ENCODE measurements at places on chromosomes 5 and 9.

DNA sequence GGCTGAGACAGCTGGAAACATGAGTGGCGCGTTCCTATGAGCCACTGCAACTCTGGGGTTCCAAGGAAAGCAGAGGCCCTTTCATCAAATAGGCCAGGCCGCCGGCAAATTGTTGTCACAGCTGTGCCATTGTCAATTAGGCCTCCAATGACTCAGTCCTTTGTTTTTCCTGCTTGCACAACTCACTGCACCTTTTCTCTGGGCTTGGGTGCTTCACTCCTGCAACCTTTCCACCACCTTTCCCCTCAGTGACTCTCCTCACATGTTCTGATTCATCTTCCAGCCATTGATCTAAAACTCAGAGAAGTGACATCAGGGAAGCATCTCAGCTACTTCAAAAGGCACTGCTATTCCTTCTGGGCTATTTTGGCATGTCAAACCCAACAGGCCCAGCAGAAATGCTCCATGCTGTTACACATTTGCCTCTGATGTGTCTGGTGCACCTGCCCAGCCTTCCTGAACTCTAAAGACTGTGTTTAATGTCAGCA is 653.7 kb downstream of the NR2F1-AS1 start:
- DNase-seq = no peak

DNA sequence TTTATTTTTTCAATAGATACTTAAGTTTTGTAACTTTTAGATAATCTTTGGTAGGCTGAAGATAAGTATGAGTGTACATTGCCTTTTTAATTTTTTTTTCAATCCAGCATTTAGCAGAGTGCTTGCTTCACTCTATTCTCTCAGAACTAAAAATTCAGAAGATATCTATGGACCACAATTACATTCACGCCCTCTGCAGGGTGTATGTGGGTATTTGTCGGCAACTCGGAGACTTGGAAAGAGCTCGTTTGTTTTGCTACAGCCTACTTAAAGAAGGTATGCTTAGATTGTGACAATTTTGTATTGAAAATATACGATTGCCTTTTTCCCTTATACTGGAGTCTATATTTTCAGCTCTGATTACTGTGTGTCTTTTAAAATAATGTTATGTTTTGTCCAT is 43.8 kb downstream of the ICE1 start:
- no peak for DNase-seq

GRCh38 chr9:212297-212696 is 2.4 kb upstream of the DOCK8 start:
- no peak for DNase-seq

DNA sequence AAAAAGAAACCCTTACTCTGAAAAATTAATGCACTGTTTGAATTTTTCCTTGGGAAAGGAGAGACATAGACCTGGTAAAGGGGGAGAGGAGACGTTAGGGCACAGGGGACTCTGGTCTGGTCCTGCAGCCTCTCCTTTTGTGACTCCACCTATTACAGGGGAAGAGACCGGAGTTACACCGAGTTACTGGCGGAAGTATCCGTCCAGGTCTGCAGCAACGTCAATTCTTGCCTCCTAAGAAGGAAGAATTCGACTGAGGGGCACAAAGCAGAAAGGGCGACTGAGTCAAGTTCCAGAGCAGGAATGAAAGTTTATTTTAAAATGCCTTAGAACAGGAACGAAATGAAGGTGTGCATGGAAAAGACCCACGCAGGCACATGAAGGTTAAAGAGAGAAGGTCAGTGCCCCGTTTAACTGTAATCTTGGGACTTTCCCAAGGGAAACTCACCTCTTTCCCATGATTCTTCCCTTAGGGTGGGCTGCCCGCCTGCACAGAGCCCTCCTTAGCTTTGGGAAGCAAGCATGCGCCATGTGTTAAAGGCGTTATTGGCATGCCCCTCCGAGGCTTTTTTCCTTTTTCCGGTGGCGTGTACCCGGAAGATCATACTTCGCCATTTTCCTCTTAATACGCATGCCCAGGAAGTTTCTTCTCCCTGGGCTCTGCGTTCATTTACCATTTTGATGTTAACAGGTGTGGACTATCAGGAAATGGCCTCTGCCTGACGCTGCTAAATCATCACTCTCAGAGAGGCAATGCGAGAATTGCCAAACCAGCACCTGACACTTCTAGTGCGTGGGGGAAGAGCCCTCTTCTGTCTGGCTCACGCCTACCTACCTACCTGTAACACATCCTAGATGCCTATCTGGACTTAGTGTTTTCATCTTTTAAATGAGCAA is 409.6 kb upstream of the PAPPA start:
- DNase-seq = no peak

- DNase-seq = no peak
These were observed 169.9 kb downstream of the SLC28A3 start for GRCh38 chr9:84170521-84171141.

DNA sequence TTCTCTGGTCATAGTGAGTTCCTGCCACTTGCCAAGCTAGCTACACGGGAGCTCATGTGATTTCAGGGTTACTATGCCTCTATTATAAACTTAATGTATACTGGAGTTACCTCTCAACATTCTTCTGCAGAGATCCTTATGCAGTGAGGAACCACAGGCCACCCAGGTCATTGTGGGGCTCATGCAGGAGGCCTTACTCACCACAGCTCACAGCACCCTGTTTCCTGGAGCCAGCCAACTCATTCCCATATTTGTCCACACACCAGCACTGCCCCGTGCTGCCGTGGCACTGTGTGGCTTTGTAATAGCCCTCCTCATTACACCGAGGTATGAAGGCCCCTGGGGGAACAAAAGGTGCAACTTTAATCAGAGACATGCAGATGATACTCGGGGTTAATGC is 520.0 kb downstream of the SPOCK1 start:
- no peak for DNase-seq

DNA sequence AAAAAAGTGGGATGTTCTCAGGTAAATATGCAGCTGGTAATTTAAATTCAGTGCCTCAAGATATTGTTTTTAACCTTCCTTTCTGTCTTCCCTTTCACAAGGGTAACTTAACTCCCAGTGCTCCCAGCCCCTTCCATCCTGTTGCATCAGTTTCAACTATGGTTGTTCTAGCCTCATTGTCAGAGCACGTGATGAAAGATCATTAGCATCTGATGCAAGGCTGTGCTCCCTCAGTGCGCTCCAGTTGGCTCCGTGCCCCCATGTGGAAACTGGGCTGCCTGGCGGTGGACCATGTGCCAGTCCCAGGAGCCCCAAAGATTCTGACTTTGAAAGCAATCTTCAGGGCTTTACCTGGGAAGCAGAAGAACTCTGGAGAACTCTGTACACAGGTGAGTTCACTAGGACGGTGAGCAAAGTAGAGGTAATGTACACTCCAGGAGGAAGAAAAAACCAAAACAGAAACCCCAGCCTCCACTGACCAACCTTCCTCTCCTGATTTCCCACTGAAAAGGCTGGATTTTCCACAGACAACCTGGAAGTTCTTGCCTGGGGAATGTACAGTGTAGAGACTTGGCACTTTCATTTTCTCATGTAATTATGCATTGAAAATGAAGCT is 96.9 kb downstream of the SLC1A3 start:
- peak; percentile 35 for DNase-seq

- no peak for DNase-seq
These were observed 274.3 kb upstream of the TRPC7 start for GRCh38 chr5:136639616-136640015.

DNA sequence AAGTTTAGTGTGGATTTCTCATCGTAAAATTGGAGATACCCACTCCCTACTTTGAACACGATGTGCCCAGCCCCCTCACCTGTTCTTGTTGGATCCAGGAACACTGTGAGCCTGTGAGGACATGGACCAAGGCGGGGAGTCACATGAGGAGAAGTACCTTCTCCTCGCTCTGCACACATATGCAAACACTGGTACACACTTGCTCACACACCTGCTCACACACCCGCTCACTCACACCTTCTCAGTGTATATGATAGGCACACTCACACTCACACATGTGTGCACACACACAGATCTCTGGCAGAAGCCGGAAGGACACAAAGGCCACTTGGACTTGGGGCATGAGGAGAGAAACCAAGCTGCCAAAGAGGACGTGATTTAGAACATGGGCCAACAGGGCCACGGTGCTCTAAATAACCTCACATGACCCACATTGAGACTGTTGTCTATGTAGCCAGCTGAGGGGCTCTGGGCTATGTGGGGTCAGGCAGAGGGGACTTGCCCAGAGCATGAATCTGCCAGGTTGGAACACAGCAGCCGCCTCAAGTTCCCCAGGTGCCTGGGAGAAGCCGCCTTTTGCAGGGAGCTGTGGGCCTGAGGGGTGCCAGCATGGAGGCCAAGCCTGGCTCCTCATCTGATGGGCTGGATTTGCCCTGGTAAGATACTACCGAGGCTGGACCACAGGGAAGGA is 283.0 kb upstream of the IRX4 start:
- DNase-seq = no peak

DNA sequence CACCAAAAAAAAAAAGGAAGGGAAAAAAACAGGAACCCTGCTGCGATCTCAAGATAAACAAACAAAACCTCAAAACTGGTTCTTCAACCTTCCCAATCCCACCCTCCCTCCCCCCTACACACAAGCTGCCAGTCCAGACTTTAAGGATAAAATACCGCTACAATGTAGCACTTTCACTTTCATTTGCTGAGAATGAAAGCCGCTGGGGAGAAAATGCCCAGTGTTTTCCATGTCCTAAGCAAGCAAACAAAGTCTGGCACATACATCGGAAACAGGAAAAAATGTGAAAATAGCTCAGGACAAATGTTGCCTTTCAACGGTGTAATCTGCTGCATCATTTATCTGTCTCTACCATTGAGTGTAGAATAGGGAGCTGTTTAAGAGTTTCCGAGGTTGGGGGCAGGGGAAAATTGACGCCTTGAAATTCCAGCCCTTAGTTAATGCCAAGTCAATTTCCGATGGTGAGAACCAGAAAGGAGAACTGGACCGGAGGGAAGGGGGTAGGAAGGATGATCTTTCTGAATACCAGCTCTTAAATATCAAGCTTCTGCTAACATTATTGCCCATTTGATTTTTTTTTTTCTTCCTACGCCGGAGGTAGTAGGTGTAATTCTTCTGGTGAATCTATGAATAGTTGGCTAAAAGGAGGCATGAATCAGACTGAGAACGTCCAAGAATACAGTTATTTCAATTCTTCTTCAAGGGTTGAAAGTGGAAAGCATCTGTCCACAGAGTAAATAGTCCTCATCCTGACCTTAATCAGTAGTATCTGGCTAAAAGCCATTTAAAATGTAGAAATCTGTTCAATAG is 1.2 kb upstream of the ADAMTS6 start:
- DNase-seq = no peak

DNA sequence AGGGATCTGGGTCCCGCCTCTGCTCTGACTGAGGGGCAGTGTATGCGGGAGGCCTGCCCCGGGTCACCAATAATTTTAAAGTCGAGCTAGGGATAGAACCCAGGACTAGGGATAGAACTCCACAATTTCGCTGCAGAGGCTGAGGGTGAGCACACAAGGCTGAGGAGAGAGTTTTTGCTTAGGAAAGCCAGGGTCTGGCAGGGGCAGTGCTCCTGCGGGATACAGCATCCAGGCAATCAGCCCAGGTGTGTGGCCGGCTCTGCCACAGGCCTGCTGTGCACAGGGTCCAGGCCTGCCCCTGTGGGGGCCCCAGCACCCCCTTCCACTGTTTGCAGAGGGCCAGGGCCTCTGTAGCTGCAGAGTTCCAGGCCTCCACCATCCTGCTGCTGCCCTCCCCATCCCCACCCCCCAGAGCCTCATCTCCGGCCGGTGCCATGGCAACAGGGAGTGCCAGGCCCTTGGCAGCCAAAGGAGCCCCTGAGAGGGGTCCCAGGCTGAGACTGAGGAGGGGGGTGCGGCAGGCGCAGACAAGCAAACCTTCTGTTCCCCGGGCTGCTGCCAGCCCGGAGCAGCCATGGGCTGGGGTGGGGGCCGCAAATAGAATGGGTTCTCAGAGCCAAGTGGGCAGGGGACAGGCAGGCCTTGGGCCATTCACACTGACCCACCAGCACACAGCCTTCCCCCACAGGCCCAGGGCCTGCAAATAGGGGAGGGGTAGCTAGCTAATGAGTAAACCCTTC is 8.6 kb downstream of the PDGFRB start:
- no peak for DNase-seq

- no peak for DNase-seq
These were observed 76.7 kb downstream of the GRAMD2B start for GRCh38 chr5:126499853-126500342.

DNA sequence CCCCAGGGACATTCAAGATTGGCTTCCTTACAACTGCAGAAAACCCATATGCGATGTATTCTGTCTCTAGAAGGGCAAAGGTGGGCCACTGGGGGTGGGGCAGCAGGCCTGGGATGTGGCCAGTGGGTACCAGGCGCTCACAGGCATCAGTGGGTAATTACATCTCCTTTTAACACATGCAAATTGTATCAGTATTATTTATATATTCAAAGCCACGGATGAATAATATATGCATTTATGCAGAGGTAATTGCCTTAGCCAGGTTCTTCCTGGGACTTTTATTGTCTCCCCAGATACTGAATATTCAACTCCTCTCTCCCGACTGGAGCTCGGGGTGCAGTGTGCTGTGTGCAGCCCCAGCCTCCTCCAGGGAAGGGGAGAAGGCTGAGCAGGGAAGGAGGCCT is 109.4 kb upstream of the MVB12B start:
- DNase-seq = no peak

- no peak for DNase-seq
These were observed 39.5 kb downstream of the PTGES start for GRCh38 chr9:129713402-129713679.

- no peak for DNase-seq
These were observed 89.5 kb downstream of the TLE4 start for GRCh38 chr9:79661279-79661678.

- no peak for DNase-seq
These were observed 203.6 kb downstream of the NR3C1 start for GRCh38 chr5:143199843-143200242.

DNA sequence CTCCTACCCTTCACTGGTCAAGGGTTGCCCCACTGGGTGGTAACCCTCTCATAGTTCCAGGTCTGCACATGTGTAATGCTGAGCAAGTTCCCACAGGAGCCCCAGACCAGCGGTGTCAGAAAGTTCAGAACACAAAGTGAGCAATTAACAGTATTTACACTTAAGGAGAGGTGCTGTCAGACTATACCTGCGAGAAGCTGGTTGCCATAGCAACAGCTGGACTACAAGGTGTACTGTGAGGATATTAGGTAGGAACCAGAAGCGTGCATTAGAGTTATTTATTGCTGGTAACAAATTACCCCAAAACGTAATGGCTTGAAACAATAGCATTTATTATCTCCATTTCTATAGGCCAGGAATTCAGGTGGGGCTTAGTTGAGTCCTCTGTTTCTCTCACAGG is 317.0 kb upstream of the RPS23 start:
- no peak for DNase-seq

GRCh38 chr5:73565969-73566547 is 515 bp downstream of the UTP15 start:
- no peak for DNase-seq

All from HL-60 (cell line).